Right ventricle myocardium superior (tissue), 1 donor: ENCODE measurements at places on chromosomes 16 and 17. TPM values are rescaled to one million over a fixed set of nuclear protein-coding genes. Genes with fewer than 3 reads are reported as not detected.

GRCh38 chr17:37045351-37045922 lies 96.7 kb downstream of the AATF start:
- no peak for DNase-seq

DNA sequence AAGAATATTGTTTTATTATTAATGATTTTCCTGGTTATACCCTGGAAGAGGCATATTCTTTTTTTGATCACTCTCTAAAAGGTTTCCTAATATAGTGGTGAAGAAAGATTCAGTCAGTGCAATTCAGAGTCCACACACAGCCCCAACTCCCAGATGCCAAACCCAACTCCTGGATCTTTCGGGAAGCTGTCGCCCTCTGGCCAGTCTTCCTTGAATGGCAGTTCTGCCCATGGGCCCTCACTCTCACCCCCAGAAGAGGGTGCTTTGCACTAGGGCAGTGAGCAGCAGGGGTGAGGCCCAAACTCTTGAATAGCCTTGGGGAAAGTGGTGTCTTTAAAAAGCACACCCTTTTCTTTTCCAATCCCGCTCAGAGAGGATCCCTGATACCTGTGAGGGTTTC lies 11.0 kb downstream of the KRT32 start:
- DNase-seq = no peak

Gene TEFM
- total RNA-seq = 10.2 TPM

Gene HES7
- 0.13 TPM for total RNA-seq
